ENCODE measurements at places on chromosomes 13 and 19.
A peak's percentile ranks its signal among the peaks of the same experiment; 100 is the strongest.

DNA sequence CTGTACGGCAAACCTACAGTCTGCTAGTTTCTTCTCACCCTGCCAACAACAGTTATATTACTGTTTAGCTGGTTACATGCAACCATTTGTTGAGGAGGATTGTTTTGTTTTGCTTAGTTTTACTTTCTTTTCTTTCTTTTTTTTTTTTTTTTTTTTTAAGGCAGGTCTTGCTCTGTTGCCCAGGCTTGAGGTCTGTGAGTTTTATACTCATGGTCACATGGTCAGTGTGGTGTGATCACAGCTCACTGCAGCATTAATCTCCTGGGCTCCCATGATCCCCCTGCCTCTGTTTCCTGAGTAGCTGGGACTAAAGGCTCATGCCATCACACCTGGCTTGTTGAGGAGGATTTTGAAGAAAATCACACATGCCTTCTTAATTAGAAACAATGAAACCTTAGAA is 505.6 kb downstream of the GPC5 start:
- no peak for DNase-seq

- no peak for DNase-seq
These were observed 42.7 kb downstream of the INSR start for GRCh38 chr19:7251494-7251893.

- DNase-seq: peak; percentile 56
These were observed 10.1 kb upstream of the SLC25A42 start for GRCh38 chr19:19053508-19054314.

GRCh38 chr13:30362869-30363268 is 55.5 kb upstream of the KATNAL1 start:
- no peak for DNase-seq

DNA sequence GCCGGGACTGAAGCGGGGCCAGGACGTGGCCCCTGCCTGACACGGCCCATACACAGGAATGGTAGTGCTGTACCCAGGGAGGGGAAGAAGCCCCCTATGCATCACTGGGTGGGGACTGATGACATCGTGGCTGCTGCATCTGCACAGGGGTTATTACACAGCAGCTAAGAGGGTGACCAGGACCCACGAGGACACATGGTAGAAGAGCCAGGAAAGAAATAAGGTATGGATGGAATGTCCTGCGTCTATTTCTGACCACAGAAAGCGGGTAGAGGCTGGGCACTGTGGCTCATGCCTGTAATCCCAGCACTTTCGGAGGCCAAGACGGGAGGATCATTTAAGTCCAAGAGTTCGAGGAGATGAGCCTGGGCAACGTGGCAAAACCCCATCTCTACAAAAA is 24.1 kb downstream of the DCAF15 start:
- DNase-seq: no peak

- no peak for DNase-seq
These were observed 4.4 kb downstream of the GADD45GIP1 start for GRCh38 chr19:12952488-12953137.

- no peak for DNase-seq
These were observed 32.5 kb downstream of the PCDH20 start for GRCh38 chr13:61383111-61383510.

DNA sequence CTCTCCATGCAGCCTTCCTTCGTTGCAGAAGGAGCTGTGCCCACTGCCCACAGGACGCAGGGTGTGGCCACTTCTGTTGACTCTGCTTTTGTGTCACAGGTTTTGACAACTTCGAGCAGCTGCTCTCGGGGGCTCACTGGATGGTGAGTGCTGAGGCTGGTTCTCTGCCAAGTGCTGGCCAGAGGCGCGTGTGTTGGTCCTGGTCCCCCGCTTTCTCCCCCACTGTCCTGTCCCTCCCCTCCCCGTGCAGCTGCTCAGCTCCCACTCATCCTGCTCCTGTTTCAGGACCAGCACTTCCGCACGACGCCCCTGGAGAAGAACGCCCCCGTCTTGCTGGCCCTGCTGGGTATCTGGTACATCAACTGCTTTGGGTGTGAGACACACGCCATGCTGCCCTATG is 10.6 kb upstream of the PDCD2L start:
- DNase-seq: no peak

DNA sequence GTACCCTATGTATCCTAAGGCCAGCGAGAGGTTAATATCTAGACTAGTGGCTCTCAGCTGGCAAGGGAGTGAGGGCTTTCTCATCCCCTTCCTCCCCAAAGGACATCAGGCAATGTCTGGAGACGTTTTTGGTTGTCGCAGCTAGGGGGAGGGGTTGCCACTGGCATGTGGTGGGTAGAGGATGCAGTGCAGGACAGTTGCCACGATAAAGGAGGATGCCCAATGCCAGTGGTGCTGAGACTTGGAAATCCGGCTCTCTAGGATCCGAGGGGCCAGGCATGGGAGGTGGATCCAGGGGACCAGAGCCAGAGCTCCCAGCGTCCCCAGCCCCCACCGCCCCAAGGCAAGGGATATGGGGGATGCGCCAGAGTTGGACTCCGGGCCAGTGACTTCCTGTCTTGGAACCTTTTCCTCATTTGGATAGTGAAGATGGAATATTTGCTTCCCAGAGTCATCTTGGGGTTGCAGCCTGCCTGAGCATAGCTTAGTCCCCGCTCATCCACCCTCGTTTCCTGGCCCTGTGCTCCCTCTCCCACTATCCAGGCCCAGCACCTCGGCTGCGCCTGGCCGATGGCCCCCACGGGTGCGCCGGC is 4.9 kb downstream of the SSC5D start:
- no peak for DNase-seq

- no peak for DNase-seq
These were observed 313.2 kb downstream of the SHISA2 start for GRCh38 chr13:25738342-25739196.

All from stimulated activated CD8-positive, alpha-beta memory T cell treated with anti-CD3 and anti-CD28 coated beads, Interleukin-2, amount 100 ng/mL, for 1 hour (primary cell).